ENCODE measurements at places on chromosomes 7 and 10. TPM values are rescaled to one million over a fixed set of nuclear protein-coding genes. Genes with fewer than 3 reads are reported as not detected.
A peak's percentile ranks its signal among the peaks of the same experiment; 100 is the strongest.

DNA sequence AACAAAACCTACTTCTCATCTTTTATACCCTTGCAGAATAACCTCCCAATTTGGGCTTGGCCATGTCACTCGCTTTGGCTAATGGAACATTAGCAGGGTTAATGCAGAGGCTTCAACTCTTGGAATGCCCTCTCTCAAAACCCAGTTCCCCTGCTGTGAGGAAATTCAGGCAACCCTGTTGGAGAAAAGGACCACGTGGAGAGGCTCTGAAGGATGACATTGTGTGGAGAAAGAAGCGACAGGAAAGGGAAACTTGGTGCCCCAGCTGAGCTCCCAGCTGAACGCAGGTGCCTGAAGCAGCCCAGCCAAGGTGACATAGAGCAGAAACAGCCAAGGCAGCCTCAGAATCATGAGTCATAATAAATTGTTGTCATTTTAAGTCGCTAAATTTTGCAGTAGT is 214.2 kb upstream of the GHITM start:
- no peak for DNase-seq

- DNase-seq: peak; percentile 88
These were observed 59.2 kb downstream of the HK1 start for GRCh38 chr10:69337296-69338132.

DNA sequence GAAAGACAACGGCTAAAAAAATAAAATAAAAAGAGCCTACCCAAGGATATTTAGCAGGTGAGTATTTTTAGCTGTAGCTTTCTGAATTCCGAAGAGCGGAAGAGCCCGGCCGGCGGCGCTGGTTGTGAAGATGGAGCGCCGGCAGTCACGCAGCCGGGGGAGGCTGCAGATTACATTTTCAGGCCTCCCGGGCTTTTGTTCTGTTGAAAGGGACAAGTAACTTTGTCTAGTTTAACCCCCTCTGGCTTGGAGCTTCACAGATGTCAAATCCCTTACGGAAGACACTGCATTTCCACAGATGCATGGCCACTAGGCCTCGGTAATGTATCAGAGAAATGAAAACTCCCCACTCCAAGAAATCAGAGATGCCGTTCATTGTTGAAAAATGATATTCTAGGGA is 497.6 kb upstream of the MKI67 start:
- no peak for DNase-seq

DNA sequence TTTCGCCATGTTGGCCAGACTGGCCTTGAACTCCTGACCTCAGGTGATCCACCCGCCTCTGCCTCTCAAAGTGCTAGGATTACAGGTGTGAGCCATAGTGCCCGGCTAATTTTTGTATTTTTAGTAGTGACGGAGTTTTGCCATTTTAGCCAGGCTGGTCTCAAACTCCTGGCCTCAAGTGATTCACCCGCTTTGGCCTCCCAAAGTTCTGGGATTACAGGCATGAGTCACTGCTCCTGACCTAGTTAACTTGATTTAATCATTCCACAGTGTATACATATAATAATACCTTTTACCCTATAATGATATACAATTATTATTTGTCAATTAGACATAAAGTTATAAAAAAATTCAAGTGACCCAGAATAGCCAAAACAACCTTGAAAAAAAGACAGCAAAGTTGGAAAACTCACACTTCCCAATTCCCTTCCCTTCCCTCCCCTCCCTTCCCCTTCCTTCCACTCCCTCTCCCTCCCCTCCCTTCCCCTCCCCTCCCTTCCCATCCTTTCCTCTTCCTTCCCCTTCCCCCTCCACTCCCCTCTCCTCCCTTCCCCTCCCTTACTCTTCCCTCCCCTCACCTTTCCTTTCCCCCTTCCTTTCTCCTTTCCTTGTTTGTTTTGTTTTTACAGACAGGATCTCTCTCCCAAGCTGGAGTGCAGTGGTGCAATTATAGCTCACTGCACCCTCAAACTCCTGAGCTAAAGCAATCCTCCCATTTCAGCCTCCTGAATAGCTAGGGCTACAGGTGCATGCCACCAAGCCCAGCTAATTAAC is 14.8 kb upstream of the ZMIZ2 start:
- peak; percentile 87 for DNase-seq

- no peak for DNase-seq
These were observed 95.6 kb downstream of the CPXM2 start for GRCh38 chr10:123795846-123796590.

DNA sequence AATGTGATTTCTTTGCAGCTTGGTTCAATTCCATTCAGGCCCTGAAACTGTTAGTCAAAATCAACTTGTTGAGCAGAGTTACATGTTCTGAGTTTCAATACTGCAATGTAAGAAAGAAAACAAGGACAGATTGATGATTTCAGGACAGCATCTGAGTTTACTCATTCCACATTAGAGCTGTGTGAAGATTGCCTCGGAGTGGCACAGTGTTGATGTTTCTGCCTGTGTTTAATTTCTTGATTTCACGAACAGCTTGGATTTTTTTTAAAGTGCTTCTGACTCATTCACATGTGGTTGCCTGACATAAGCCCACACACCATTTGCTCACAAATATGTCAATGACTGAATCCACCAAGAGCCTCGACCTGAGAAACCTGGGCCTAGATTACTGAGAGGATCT is 101.2 kb upstream of the PARD3 start:
- peak; percentile 92 for DNase-seq

DNA sequence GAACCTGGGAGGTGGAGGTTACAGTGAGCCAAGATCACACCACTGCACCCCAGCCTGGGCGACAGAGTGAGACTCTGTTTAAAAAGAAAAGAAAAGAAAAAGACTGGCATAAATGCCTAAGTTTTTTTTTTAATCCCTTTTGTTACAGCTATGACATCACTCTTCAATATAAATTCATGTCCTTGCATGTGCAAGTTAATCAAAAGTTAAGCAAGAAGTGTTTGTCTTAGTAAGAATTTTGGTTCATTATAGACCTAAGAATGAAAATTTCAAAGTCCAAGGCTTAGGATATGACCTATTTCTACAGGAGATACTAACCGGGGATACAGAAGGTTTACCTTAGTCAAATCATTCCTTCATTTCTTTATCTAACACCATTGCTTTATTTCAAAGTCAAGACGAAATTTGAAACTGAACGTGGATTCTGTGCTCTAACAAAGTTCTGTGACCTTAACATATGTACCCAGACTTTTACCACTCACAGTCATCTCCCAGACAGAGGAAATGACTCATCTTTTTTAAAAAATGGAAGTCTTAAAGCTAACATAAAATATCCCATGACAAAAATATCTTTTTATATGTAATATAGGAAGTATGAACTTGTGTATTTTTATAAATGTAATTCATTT is 29.3 kb upstream of the ITGB8 start:
- peak; percentile 53 for DNase-seq

DNA sequence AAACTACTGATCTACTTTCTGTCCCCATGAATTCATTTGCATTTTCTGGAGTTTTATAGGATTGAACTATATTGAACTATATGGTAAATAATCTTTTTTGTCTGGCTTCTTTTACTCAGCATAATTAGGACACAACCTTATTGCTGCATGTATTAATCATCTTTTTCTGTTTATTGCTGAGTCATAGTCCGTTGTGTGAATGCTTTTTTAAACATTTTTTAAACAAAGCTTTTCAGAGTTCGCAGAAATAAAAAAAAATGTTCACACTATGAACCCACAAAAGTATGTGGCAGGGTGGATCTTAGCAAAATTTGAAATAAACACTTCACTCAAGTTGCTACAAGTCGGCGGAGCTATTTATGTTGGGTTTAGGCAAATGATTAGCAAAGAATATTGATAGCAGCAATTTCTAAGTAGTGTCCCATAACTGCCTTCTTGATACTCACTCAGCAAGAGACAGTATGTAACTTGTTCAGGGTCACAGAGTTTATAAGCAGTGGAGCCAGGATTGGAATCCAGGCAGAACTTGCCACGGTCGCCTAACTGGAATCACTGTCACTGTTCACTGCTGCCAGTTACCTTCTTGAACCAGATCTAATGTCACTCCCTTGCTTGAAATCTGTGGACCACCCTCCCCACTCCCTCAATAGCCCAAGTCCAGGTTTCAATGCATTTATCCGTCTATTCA is 5.6 kb downstream of the CH25H start:
- DNase-seq: no peak

DNA sequence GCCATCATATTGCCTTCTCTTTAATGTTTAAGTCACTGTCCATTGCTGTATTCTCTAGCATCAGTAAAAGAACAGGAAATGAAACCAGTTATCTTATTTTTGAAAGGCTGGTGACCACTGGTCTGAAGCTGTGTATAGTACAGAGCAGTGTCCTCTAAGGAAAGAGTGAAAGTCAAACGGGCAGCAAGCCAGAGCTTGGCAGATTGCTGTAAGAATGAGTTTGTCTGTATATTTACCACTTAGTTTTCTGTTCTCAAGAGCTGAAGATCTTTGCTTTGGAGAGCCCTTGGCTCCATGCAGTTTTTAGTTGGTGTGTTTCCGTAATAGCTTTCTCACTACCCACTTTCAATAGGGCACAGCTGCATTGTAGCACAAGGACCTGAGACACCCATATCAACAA is 31.9 kb downstream of the PCBD1 start:
- no peak for DNase-seq

- peak; percentile 82 for DNase-seq
These were observed 612.4 kb downstream of the TNS3 start for GRCh38 chr7:46969303-46970130.

DNA sequence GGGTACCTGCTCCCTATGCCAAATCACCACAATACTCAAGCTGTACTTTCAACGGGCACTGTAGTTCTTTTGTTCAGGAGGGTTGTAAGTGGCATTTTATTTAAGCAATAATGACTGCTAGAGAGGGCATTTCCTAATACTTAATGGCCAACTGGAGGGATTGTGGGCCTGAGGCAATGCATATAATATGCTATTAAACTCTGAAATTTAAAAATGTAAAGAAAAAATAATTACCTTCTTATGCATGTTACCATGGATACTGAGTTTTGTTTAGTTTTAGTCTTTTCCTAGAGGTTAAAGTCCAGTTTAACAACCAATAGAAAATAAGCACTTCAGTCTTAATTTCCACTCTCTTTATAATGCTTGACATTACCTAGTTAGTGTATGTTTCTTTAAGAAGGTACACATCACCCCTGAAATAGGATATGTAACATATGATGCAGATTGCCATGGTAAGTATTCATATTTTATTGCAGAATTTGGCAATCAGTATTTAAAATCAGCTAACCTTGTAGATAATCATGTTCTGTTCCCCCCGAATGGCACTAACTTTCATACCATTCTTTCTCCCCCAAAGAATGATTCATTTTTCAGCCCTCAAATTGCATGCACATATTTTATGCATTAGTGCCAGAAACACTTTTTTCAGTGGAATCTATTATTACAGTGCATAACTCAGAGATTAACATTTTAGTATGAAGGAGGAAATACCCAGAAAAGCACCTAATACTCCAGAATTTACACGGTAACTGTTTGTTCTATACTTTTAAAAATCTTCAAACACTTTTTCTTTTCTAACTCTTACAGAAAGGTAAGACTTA is 90.3 kb upstream of the ZNF438 start:
- DNase-seq: peak; percentile 66

GRCh38 chr10:79444199-79445119 is 965 bp downstream of the ZCCHC24 start:
- peak; percentile 89 for DNase-seq

DNA sequence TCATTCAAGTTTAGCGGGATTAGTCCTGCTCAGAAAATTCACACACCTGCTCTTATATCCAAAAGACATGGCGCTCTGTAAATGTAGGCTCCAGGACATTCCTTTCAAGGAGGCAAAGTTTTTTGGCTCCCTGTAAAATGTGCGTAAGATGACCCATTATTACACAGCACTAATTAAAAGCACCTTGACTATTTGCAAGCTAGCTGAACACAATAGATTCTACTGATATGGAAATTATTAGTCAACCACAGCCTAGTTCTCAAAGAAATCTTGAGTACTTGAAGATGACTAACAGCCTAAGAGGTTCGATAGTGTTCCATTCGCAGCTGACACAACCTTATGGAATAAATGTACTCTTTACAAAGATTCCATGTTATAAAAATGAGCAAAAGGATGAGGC is 175.2 kb downstream of the BMPER start:
- DNase-seq: peak; percentile 88

DNA sequence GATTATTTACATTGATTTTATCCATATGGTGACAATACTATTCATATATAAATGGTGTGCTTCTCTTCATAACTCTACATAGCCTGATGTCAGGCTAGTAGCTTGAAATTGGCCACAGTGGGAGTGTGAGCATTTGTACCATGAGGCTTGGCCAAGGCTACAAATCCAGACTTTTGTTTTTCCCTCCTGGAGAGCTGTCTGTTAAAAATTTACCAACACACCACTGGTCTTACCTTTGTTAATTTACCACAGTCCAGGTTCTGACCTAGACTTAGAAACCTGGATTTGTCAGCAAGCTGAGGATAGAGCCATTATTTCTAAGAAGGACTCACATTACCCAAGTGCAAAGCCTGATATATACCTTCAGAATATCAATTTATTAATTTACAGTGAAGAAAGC is 45.5 kb upstream of the ATRNL1 start:
- DNase-seq: no peak

DNA sequence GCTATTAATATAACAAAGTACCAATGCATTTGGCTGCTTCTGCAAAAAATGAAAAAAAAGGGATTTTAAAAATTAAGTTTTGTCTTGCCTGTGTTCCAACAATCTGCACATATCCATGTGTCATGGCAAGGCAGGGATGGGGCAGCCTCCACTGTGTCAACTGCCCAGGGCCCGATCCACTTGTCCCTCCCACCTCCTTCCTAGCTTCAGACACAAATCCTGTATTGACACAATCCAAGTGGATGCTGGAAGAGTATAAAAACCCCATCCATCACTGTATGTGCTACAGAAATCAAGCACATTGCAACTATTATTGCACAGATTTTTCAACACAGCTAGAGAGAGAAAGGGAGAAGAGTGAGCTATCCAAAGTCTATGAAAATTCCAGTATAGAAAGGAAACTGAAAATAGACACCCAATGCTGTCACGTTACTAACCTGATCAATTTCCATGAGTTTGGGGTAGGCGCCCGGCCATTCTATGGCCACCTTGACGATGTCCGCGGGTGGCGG is 106.4 kb downstream of the ELMO1 start:
- DNase-seq: no peak

DNA sequence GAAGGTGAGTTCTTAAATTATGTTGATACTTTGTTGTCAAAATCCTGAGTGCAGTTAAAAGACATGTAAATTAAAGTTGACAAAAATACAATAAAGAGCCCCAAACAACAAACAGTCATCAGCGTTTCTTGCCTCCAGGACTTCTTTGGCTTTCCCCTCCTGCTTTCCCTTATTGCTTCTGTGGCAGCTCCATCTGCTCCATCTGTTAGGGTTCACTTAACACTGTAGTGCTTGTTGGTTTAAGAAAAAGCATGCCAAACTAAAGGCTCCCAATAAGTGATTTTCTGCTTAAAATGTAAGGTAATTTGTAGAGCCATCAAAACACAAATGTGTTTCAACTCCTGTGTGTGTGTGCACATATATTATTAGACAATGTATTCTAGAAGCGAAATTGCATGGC is 254.3 kb upstream of the GNAI1 start:
- no peak for DNase-seq

GRCh38 chr7:15478401-15478800 is 83.4 kb downstream of the AGMO start:
- DNase-seq: no peak

The PTN gene
- 8.3 TPM for total RNA-seq

The HBP1 gene
- total RNA-seq: 102 TPM

The FAM180A gene
- 60.1 TPM for total RNA-seq

The OR6B1 gene
- total RNA-seq: not detected

The FAM13C gene
- total RNA-seq: 0.54 TPM

The LRRC4 gene
- 0.32 TPM for total RNA-seq

The LAMB4 gene
- not detected for total RNA-seq

The CYP3A7 gene
- total RNA-seq: not detected

The LLCFC1 gene
- total RNA-seq: not detected

The SEMA3D gene
- total RNA-seq: 10.1 TPM

The ASAH2B gene
- 7.8 TPM for total RNA-seq

The SPAG6 gene
- total RNA-seq: not detected

Measured in GM23248 (cell line).